Hematopoietic multipotent progenitor cell treated with erythropoietin and hydrocortisone succinate and interleukin-3 and kit ligand, for 6 days (in vitro differentiated cells): ENCODE measurements at places on chromosomes 3 and 15.

- DNase-seq, result no peak
Observed at GRCh38 chr3:6571448-6571847, 289.5 kb upstream of the GRM7 start.

DNA sequence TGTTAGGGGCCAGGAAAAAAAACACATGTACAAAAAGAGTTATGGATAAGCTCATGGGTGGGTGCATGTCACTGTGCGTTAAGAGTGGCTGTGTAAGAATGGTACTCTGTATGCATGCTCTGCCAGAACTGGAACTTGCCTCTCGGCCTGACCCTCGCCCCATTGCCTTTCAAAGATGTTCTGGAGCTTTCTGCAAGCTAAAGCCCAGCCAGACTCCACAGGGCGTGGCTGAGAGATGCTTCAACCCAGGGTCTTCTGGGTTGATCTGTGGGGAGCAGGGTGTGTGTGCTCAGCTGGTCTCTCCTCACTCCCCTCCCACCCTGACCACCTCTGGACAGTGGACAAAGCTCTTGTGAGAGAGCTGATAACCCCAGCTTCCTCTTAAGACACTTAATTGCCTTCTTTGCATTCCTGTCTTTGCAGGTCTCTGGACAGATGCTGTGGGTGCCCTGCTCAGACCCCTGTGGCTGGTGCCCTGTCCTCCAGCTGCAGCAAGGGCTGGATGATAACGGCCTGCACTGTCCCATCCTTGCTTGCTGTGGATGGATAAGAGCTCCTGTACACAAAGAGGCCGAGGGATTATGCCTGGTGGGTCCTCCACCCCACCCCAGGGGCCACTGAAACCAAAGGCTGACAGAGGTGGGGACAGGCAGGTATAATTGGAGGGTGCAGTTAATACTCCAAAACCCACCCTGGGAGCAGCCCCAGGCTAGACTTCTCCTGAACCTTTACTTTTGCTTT is 28.7 kb downstream of the ALDH1L1 start:
- DNase-seq, result no peak

GRCh38 chr15:49044002-49044401 is 2.2 kb downstream of the SECISBP2L start:
- no peak for DNase-seq

- DNase-seq, result no peak
Observed at GRCh38 chr3:167830007-167830406, 94.5 kb downstream of the SERPINI1 start.

DNA sequence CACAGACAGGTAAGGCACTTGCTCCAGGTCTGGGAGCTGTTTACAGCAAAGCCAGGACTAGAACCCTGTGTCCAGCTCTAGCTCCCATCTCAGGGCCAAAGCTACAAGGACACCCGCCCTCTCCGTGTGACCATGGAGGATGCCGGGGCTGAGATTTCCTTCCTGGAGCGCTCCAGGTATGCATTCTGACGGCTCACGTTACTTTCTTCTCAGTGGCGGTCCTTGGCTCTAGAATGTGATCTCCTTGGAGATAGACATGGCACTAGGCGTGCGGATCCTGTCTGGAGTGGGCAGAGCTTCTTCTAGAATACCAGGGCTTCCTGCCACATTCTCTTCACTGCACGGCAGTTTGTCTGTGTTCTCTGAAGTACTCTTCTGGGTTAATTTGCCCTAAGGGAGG is 185.7 kb downstream of the OPA1 start:
- no peak for DNase-seq

DNA sequence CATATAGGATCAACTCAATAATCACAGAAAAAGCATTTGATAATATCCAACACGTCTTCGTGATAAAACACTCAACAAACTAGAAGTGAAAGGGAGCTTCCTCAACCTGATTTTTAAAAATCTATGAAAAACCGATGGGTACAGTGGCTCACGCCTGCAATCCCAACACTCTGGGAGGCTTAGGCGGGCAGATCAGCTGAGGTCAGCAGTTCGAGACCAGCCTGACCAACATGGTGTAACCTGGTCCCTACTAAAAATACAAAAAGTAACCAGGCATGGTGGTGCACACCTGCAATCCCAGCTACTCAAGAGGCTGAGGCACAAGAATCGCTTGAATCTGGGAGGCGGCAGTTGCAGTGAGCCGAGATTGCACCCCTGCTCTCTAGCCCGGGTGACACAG is 2.2 kb upstream of the MFGE8 start:
- DNase-seq, result no peak

DNA sequence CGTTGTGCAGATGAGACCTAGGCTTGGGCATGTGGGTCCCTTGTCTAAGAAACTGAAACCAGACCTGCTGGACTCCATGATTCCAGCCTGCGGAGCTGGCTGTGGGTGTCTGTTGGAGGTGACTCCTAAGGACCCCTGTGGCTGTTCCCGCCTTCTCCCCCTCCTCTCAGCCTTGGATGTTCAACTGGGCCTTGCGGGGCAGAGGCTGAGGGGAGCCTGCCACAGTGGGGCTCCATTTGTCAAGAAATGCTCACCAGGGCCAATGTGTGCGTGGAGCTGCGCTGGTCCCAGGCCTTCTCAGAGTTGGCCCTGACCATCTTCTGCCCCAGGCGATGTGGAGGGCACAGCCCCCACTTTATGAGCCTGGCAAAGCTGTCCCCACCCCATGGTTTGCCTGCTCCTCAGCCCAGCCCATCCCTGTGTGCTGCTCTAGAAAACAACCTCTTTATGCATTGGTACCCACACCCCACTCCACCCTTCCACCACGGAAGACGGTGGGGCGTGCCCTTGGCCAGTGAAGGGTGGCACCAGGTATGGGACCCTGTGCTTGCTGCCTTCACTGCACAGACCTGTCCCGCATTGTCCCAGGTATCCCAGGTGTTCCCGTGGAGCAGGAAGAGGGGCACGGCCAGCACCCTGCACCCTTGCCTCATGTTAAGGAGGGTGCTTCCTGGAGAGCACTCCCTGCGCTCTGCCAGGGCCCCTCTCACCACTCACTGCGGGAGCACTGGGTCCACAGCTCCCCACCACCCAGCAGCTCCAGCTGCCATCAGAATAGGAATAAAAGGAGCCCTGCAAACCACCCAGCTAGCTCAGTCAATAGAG is 7.9 kb downstream of the MESP2 start:
- DNase-seq, result no peak

DNA sequence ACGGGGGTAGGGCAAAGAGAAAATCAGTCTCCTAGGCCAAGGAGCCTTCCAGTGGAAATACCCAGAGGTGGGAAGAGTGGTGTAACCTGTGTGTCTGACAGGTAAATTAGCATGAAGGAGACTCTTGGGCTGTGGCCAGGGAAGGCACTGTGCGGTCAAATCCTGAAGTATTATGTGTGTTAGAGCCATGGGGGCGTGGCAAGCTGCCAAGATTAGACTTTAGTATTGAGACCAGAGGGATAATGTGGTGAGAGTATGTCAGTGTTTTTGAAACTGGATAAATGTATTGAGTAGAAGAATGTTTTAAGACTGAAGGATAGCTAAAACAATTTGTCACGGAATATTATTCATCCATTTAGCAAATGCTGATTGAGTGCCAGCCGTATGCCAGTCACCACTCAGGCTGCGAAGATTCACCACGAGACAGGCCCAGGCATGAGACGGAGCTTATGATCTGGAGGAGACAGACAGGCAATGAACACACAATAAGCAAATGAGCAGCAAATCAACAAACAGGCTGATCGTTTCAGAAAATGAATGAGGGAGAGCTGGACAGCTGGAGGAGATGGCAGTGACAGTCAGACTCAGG is 445.9 kb downstream of the MCTP2 start:
- no peak for DNase-seq

GRCh38 chr3:178203165-178203564 is 333.1 kb upstream of the KCNMB2 start:
- DNase-seq, result peak; percentile 3

- DNase-seq, result no peak
Observed at GRCh38 chr3:187746442-187747281, 1.4 kb upstream of the BCL6 start.

GRCh38 chr3:36674816-36675215 is 89.5 kb downstream of the DCLK3 start:
- no peak for DNase-seq

DNA sequence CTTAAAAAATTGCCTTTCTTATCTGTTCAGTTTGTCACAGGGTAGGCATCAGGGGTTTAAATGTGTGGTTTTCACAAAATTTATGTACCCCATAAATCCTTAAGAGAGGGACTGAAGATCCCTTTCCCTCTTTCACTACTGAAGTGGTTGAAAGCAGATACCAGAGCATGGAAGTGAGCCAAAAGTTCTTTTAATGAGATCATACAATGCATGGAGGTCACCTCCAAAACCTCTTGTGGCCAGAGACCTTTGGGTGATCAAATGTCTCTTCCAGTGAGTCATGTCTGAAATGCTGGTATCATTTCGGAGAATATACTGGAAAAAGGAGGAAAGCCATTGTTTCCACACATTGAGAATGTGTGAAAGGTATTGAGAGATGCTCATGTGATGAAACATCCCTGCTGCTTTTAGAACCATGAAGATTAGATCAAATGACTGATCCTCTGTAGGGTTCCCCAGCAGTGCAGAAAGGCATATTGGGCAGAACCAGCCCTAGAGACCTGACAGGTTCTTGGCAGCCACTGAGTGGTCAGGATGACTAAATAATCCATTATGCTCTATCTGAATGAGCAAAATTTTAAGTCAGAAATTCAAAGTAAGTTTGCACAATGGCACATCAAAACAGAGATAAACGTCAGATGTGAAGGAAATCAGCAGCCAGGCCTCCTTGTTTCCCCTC is 165.8 kb upstream of the SLC2A2 start:
- peak; percentile 67 for DNase-seq

DNA sequence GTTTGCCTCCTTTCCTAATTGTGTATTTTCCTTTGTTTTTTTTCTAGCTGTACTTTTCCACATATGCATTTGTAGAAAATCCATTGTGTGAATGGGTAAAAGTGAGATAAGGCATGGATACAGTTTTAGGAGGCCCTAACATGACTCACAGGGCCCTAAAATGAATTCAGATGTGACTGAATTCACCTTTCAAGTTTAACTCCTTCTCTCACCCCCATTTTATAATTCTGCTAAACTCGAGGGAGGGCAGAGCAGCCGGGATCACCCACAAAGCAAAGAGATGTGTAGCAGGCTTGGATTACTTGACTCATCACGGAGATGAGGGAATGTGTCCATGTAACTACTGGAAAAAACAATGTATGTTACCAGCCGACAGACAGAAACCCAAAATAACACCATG is 59.9 kb downstream of the FOXP1 start:
- DNase-seq, result no peak

GRCh38 chr3:177062052-177062732 is 135.1 kb downstream of the TBL1XR1 start:
- DNase-seq, result no peak

- no peak for DNase-seq
Observed at GRCh38 chr15:30824518-30825195, 79.1 kb upstream of the FAN1 start.

DNA sequence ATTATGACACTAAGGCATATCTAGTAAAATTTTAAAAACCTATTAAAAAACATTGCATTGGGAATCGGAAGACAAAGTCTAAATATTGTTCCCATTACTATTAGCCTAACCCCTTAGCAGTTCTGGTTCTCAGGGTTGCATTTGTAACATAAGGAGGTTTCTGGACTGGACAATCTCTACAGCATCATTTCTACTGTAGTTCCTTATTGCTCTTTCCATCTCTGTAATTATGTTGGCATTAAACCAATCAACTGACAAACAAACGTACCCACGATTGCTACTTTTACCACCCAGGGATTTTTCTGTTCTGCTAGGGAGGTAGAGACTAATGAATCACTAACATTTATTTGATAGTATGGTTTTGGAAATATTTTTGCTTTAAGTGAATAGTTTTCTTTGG is 190.8 kb downstream of the CBLB start:
- DNase-seq, result no peak

GRCh38 chr3:105626739-105627138 is 242.1 kb downstream of the CBLB start:
- no peak for DNase-seq

DNA sequence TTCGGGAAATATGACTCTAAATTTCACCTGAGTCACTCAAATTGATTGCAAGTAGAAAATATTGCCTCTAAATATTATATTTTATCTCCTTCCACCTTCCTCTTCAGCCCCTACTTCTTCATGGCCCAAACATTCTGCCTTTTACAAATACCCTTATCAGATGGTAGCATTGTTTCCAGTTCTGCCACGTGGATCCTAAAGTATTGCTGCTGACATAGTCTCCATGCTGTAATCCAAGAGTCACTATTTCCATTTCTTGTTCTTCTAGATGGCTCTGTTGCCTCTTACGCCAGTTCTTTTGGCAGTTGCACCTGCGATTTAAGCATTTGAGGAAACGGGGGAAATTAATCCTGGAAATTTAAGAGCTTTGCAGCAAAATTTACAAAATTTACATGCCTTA is 13.6 kb downstream of the LMOD3 start:
- peak; percentile 70 for DNase-seq

GRCh38 chr15:40438712-40439111 is 2.0 kb upstream of the BAHD1 start:
- no peak for DNase-seq

GRCh38 chr3:72789786-72790185 is 58.5 kb downstream of the SHQ1 start:
- DNase-seq, result peak; percentile 60

- peak; percentile 71 for DNase-seq
Observed at GRCh38 chr3:45109771-45110508, 36.2 kb downstream of the CDCP1 start.

GRCh38 chr3:10777627-10778026 is 38.4 kb upstream of the SLC6A11 start:
- DNase-seq, result no peak

DNA sequence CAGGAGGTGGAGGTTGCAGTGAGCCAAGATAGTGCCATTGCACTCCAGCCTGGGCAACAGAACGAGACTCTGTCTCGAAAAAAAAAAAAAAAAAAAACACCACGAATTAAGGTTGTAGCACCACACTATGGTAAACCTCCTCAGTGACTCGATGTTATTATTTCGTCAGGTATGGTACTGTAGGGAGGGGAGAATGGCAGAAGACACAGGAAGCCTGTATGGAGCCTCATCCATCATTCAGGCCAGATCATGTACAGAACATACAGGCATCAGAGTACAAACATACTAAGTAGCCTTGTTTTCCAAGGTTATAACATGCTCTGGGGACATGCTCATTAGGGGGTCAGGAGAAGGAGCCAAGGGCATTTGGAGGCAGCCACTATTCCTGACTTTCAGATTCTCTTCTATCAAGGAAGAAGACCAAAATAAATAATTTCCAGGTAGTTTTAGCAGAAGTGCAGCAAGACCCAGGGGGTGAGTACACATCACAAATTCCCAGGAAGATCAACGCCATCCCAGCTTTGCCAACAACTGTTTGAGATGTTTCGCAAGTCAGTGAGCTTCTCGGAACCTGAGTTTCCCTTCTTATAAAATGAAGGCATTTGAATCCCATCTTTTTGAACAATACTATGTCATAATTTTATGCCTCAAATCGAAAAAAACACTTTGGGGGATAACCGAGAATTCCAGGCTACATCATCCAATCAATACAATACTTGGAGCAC is 79.8 kb downstream of the FOXP1 start:
- DNase-seq, result no peak

- DNase-seq, result no peak
Observed at GRCh38 chr3:138327831-138328230, 1.8 kb downstream of the NME9 start.

GRCh38 chr3:26259176-26259575 is 363.4 kb upstream of the LRRC3B start:
- DNase-seq, result no peak
